Islet precursor cell (in vitro differentiated cells): ENCODE measurements at places on chromosomes 11 and 22.
A peak's percentile ranks its signal among the peaks of the same experiment; 100 is the strongest.

GRCh38 chr22:26797910-26798309 is 140.5 kb downstream of the MIAT start:
- no peak for DNase-seq

DNA sequence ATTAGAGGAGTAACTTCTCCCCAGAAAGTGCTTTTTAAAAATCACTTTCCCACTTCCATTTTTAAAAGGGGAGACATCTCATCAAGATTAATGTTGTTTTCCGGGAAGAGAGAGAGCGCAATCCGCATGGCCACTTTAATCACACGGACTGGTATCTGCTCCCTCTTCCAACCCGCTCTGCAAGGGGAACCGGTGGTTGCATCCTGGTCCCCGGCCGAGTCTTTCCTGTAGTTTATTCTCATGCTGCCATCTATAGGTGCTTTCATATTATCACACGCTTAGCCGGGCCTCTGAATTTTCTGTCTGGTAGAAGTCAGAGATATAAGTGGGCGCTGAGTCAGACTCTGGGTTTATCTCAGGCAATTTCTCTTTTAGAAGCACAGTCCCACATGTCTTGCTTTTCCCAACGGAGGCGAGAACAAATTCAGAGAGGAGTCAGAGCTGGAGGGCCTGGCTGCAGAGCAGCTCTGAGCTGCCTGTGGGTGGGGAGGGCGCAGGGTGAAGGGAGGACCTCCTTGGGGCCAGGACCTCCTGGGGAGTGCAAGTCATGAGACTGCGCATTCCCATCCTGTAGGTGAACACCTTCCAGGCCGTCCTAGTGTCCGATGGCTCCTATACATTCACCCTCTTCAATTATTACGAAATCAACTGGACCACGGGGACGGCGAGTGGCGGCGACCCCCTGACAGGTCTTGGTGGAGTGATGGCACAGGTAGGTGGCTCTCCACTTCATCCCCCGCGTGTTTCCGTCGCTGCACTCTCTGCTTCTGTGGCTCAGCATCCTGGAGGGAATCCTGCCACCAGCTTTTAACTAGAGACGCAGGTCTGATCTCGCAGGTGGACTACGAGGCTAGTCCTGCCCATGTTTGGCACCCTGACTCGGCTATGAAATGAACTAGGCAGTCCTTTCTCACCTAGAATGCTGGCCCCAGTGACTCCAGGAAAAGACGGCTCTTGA is 11.7 kb downstream of the TECTA start:
- peak; percentile 89 for DNase-seq

DNA sequence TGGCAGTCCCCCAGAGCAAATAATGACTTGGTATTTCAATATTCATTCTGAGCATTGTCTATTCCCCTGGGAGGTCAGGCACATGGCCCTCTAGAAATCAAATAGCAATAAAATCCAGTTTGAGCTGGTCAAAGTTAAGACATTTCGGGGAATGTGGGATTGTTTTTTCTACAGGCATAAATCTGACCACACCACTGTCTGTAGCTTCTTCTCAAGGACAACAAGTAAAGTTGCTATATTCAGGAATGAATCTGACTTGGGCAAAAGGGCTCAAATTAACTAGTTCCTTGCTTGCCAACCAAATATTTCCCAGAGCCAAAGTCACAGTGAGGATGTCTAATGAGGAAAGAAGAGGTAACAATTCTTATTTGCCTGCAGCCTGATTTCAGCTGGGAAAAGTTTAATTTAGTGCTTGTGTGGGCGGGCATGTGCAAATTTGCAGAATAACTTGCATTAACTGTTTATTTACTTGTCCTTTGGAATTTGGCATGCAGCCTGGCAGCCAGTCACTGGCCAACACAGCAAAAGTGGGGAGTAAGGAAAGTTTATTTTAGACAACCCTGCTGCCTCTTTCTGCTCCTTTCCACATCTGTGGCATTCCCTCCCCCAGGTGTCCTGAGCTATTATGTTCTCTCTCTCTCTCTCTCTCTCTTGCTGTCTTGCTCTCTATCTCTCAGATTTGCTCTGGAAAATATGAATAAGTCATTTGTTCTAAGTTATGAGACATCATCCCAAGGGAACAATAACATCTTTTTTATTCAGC is 51.2 kb upstream of the ARHGAP20 start:
- DNase-seq: no peak

DNA sequence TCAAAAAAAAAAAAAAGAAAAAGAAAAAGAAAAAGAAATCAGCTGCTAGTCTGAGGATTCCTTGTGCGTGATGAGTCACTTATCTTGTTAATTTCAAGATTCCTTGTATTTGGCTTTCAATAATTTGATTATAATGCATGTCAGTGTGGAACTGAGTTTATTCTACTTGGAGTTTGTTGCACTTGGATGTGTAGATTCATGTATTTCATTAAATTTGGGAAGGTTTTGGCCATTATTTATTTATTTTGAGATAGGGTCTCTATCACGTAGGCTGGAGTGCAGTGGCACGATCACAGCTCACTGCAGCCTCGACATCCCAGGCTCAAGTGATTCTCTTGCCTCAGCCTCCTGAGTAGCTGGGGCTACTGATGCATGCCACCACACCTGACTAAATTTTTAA is 14.8 kb downstream of the WBP2NL start:
- no peak for DNase-seq

DNA sequence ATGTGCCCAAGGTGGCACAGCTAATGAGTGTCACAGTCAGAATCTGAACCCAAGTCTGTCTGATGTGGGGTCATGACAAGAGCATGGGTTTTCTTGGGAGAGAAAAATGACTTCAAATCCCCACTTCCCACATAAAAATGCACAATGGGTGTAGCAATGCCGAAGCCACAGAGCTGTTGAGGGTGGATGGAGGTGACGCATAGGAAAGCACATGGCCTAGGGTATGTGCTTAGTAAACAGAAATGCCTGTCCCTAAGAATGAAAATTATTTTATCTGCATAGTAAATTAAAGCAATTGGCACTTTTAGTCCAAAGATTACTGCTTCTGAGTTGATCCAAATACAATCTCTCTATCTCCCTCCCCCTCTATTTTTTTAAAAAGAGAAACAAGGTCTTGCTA is 10.9 kb downstream of the MICAL3 start:
- no peak for DNase-seq

DNA sequence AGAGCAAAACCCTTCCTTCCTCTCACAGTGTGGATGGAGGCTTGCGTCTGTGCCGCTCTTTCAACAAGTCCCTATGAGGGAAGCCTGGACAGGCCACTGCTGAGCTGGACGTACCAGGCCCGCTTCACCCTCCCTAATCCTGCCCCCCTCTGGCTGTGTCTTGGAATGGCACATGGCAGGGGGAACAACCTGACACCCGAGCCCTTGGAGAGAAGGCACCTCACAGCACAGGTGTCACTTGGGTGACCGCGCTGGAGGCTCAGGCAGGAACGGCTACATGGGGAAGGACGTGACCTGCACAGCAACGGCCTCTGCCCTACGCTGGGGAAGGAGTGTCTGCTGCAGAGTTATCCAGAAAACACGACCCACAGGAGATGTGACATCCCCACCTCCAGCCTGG is 11.0 kb downstream of the CARS1 start:
- DNase-seq: no peak

GRCh38 chr11:94183251-94183885 is 54.7 kb downstream of the PANX1 start:
- DNase-seq: no peak

DNA sequence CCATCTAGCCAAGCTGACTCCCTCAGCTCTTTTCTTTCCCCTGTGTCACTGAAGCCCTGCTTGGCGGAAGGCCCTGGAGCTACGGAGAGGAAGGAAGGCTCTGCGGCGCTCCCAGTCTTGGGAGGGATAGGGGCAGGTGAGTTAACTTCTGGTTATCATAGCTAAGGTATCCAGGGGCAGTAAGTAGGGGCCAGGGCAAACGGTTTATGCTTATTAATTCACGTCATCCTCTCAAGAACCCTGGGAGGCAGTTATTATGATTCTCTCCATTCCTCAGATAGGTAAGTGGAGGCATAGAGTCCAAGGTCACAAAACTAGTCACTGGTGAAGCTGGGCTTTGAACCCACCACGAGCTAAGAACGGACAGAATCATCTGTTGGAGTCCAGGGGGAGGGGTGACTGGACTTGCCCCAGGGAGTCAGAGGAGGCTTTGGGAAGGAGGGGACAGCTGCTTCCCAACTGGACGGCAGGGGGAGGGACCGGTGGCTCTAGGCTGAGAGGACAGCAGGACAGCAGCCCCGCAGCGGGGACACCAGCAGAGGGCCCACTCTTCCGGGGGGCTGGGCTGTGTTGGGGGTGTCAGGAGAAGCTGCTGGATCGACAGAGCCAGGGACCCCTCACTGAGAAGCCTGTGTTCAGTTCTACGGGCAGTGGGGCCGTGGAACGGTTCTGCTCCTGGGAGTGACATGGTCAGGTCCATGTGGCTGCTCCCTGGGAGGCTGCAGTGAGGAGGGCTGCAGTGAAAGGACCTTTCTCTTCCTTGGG is 3.5 kb downstream of the BAIAP2L2 start:
- DNase-seq: peak; percentile 45

DNA sequence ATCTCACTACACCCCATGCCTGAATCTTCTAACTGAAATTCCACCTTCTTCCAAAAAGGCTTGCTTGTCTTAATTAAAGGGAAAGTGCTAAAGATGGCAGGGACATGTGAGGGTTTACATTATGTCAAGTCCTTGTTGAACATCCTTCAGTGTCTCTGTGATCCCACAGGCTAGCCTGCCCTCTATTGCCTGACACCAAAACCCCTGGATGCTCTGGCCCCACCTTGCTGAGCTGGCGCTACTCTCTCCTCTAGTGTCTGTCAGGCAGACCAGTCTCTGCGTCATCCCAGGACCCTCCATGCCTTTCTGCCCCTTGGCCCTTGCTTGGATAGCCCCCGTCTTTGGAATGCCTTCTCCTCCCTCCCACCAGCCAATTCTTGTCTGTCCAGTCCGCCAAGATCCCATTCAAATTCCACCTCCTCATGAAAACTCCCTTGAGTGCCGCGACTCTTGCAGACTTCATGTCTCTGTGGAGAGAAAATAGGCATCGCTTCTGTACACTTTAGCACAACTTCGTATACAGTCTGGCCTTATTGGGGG is 69.3 kb downstream of the PKNOX2 start:
- DNase-seq: peak; percentile 88

DNA sequence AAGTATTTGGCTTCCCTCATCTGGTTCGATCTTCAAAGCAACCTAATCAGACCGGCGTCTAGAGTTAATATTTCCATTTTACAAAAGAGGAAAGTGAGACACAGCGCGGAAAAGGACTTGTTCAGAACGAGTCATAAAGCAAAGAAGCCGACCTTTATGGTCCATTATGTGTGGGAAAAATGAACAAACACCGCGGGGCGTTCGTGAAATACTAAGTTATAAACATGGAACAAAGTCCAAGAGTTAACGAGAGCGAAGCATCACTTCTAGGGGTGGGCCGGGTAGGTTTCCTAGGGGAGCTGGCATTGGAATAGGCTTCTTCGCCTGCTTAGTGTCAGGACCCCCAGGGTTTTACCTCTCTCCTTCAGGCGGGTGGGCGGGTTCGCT is 575 bp downstream of the DUSP18 start:
- no peak for DNase-seq

GRCh38 chr22:40401532-40401931 is 31.1 kb downstream of the SGSM3 start:
- DNase-seq: no peak

GRCh38 chr11:36385121-36385970 is 89.3 kb downstream of the PRR5L start:
- DNase-seq: no peak

- DNase-seq: peak; percentile 63
Measured at GRCh38 chr11:129960216-129961214, 42.1 kb downstream of the PRDM10 start.

DNA sequence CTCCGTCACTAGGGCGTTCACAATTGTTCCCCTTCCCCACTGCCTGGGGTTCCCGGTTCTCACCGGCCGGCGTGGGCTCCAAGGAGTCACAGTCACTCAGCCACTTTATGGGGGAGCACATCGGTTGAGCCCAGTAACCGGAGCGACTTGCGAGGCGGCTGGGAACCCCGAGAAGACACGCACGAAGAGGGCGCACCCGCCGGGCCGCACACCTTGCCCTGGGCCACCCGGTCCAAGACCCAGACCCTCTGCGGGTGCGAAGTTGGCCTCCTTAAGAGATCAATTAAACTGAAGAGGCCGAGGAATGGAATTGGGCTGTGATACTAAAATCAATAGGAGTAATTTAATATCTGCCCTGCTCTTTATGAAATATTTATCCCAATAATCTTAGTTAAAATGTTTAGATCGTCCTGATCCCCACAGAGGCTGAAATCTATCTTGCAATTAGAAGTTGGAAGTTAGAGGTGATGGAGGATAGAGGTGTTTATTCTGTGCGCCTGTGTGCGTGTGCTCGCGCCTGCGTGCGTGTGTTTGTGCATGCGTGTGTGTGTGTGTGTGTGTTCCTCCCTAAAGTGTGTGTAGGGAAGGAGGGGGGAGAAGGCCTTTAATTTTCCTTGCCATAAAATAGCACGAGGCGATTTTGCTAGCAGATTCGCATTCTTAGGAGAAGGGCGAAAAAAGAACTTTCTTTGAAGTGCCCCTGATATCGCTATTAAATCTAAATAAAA is 954 bp upstream of the MN1 start:
- no peak for DNase-seq

GRCh38 chr22:45923835-45924234 is 53.1 kb downstream of the WNT7B start:
- no peak for DNase-seq

- DNase-seq: no peak
Measured at GRCh38 chr11:3959015-3959902, 103.8 kb downstream of the STIM1 start.

GRCh38 chr11:64891215-64891848 is 12.9 kb upstream of the EHD1 start:
- no peak for DNase-seq

- DNase-seq: no peak
Measured at GRCh38 chr11:6079463-6079862, 28.0 kb upstream of the OR56B4 start.

GRCh38 chr11:113876074-113876797 is 864 bp upstream of the USP28 start:
- no peak for DNase-seq
